ENCODE measurements at places on chromosomes 16 and 17.

DNA sequence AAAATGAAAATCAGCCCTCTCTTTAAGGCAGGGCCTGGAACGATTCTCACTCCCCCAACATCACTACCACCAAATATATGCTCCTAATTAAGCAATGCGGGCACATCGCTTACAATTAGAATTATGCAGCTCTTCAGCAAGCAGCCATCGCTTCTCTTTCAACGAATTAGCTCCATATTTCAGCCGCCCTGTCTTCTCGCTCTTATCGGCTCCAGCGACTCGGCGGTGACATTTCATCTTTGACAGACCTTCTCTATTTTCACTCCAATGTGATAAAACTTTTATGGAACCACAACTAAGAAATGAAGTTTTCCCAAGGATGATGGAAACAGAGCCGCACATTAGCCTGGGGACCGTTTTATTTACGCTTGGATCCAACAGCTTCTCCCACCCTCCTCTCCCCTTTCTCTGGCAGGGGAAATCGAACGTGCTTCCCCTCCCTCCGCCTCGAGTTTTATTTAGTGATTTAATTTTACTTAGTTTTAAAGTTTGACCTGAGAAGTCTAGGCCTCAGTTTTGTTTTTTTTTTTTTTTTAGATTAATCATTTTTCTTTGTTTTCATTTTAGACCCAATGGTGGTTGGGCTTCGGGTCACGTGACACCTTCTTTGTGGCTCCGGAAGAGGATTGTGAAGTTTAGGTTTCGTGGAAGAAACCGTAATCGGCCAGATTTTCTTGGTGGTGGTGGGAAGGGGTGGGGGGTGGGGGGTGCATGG is 3.1 kb upstream of the HOXB2 start:
- DNase-seq, result no peak

DNA sequence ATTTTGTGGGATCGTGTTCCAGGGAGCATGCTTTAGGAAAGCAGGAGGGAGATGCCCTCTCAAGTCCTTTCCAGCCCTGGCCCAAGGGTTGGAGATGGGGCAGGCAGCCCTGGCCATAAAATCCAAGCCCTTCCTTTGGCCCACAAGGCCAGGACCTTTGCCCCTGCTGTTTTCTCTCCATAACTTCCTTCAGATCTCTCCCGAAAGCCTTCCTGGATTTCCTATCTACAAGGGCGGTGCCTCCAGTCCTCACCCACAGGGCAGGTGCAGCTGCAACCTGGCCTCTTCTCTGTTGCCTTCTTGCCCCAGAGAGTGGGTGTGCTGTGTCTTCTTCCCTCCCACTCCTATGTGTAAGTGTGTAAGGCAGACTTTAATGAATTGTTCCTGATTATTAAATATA is 8.5 kb upstream of the PDP2 start:
- no peak for DNase-seq

GRCh38 chr17:82121660-82122629 is 23.9 kb upstream of the FASN start:
- DNase-seq, result no peak

DNA sequence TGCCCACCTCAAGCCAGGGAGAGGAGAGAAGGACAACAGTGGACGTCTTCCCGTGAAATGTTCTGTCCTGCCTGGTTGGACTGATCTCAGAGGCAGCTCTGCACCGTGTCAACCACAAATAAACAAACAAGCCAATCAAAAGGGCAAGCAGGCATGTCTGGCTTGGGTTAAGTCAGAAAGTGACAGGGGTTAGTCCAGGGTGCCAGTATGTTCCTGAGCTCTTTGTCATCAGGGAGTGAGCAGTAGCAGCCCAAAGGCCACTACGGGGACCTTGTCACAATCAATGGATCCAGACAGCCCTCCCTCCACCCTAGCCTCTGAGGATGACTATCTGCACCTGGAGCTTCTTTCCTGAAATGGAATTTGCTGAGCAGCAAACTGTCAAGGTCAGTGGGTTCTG is 35.0 kb downstream of the CNGB1 start:
- no peak for DNase-seq

GRCh38 chr16:27431773-27432532 is 30.0 kb downstream of the IL21R start:
- DNase-seq, result no peak

DNA sequence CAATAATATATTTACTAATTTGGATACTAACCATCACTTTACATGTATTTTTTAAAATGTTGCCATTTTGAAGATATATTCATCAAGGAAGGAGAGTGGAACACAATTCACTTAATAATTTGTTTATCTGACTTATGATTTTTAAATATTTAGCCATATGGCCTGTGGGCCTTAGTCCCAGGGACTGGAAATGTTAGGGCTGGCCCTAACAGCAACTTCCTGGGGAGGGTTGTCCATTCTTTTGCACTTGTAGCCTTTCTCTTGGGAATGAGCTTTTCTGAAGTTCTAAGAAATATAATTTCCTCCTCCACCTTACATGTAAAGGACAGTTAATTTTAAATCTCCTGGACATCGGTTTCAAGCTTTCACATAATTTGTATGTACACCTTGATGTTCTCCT is 27.7 kb upstream of the WSB1 start:
- DNase-seq, result no peak

DNA sequence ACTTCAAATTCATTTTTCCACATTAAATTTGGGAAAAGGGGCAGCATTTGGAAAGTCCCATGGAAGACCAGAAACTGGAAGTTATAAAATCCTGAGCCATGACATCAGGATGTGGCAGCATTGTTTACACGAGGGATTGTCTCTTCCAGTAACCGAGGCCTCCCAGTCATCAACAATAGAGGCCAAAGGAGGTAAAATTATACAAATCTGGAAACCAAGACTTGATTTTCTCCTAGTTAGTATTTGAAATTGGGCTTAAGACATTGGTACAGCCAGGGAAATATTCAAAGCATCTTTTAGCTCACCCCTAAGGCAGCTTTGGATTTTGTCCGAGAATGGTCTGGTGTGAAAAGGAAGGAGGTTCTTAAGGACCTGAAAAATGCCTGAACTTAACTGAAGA is 251.6 kb upstream of the FOXF1 start:
- peak; percentile 15 for DNase-seq

DNA sequence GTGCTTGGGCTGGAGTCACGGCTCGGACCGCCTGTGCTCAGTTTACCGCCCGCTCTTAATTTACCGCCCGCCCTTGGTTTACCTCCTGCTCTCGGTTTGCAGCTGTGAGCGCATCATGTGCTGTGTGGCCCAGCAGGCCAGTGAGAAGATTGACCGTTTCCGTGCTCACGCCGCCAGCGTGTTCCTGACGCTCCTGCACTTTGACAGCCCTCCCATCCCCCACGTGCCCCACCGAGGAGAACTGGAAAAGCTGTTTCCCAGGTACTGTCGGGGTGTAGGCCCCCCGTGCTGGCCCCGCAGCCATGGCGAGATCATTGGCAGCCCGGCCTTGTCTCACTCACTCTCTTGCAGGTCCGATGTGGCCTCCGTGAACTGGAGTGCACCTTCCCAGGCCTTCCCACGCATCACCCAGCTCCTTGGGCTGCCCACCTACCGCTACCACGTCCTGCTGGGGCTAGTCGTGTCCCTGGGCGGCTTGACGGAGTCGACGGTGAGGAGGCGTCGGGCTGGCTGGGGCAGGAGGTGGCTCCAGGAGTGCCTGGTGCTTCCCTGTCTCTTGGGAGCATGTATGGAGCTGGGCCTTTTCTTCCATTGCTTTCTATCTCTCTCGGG is 89.3 kb upstream of the ZNF750 start:
- no peak for DNase-seq

- peak; percentile 57 for DNase-seq
Observed at GRCh38 chr16:90046971-90047713, 27.9 kb upstream of the DBNDD1 start.

- no peak for DNase-seq
Observed at GRCh38 chr16:47699106-47699505, 238.0 kb downstream of the PHKB start.

GRCh38 chr17:55433629-55434422 is 12.2 kb upstream of the MMD start:
- DNase-seq, result peak; percentile 89

- DNase-seq, result no peak
Observed at GRCh38 chr16:26491101-26491670, 575.5 kb upstream of the C16orf82 start.

DNA sequence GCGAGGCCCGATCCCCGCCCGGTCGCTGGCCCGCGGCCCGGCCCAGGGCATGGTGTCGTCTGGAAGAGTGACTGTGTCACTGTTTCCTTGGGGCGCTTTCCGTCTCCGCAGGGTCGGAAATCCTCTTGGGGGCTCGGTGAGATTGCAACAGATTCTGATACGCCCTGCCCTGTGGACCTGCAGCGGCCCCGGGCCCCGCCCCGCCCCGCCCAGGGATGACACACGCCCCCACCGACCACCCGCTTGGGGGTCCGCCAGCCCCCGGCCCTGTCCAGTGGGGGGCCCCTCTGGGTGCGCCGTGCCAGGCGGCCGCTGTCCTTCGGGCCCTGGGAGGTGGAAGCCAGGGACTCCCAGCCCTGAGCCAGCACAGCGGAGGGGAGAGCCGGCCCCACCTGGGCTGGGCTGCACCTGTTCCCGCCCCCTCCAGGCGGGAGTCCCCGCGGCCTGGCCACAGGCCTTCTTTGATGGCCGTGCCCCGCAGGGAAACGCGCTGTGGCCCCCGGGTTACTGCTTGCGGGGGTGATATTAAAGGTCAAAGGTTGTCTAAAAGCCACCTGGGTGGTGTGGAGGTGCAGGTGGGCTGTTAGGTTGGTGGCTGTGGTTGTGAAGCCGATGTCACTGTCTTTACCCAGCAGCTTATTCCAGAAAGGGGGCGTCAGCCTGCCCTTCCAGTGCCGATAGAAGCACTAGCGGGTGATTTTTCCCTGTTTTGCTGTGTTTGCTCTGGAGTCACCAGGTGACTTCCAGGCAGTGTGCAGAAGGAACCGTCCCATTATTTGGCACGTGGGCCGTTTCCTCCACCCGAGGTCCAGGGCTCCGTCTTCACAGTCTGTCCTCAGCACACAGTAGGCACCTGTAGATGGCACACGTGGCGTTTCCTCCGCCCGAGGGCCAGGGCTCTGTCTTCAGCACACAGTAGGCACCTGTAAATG is 752 bp downstream of the TBC1D24 start:
- DNase-seq, result peak; percentile 52

GRCh38 chr17:21353326-21354010 is 22.7 kb upstream of the KCNJ12 start:
- peak; percentile 44 for DNase-seq

DNA sequence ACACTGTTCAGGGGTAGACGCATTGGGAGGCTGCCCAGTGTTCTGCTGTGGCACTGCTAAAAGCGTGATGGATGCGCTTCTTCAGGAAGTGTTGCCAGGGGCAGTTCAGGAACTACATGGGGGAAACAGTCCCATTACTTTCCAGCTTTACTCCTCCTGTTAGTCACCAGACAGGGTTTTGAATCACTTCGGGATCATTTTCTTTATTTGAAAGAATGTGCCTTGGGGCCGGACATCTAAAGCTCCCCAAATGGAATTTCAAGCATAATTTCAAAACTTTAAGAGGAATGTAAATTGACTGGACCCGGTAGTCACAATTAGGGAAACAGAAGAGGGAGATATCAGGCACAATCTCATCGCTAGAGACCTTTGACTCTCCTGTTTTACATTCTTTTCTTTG is 1.3 kb upstream of the KRTAP2-1 start:
- DNase-seq, result peak; percentile 77

DNA sequence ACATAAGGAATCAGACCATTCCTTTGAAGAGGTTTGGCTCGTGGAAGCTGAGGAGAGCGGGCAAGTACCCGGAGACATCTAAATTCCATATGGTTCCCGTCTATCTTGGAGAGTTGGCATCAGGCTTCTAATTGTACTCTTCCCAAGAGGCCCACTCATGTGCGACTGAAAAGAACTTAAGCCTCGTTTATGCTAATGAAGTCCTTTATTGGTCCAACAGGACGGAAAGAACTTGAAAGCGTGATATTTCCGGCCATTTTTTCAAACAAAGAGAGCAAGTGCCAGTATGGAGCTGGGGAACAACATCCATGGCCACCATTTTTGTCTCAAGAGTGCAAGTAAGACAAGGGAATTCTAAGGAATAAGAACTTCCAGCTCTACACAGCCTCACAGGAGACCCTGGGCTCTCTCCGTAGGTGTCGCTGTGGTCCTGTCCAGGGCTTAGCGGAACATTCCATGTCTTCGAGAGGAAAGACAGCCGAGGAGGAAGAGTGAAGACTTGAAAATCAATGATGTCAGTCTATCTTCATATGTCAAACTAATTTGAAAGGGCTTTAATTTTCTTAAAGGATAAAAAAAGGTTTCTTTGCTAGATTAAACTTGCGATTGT is 566.0 kb upstream of the PSMD7 start:
- DNase-seq, result no peak

GRCh38 chr16:2779978-2780898 is 3.2 kb upstream of the ELOB start:
- no peak for DNase-seq

GRCh38 chr16:997440-998051 is 16.0 kb downstream of the SOX8 start:
- DNase-seq, result peak; percentile 28

DNA sequence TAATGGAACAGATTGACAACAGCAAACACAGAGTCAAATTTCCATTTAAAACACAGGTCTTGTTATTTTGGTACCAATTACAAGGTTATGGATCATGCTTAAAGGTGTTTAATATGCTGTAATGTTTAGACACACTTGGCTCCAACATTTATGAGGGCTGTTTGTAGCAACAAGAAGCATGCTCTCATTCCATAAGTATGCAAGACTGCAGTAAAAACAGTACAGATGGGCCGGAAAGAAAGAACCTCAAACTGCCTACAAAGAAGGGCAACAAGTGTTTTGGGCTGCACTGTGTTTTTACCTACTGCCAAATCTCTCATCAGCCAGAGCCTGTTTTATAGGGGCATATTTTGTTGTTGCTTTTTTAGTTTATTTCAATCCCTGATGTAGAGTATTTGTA is 100.5 kb upstream of the HS3ST3A1 start:
- DNase-seq, result peak; percentile 26

DNA sequence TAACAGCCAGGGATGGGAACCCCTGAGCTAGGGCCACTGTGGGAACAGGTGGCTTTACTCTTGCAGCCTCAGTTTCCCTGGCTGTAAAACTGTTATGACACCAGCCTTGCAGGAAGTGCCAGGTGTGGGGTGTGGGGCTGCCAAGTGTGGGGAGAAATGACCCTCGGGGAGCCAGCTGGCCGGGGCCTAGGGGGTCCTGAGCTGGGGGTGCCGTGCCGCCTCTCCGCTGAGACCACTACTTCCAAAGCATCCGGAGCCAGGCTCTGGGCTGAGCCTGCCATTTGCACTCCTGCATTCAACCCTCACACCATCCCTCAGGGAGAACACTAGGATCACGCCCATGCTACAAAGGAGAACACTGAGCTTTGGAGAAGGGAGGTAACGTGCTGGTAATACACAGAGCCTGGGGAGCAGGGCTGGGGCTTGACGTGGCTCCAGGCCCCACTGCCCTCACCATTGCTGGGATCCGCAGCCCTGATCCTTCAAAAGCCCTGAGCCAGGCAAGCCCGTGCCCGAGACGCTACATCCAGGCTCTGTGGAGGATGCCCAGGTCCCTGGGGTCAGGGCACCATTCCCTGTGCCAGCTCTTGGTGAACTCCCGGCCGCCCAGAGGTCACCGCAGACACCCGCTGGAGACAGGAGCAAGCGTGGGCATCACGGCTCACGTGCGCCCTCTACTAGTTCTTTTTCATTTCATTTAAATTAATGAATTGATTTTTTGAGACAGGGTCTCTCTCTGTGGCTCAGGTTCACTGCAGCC is 28.8 kb upstream of the GINS2 start:
- peak; percentile 84 for DNase-seq

- peak; percentile 61 for DNase-seq
Observed at GRCh38 chr16:25051406-25052150, 36.4 kb upstream of the ARHGAP17 start.

Measured in adipocyte (in vitro differentiated cells).